Left lung (tissue), 14 donors: ENCODE measurements at places on chromosomes 2 and 18. TPM values are rescaled to one million over a fixed set of nuclear protein-coding genes. Genes with fewer than 3 reads are reported as not detected.

DNA sequence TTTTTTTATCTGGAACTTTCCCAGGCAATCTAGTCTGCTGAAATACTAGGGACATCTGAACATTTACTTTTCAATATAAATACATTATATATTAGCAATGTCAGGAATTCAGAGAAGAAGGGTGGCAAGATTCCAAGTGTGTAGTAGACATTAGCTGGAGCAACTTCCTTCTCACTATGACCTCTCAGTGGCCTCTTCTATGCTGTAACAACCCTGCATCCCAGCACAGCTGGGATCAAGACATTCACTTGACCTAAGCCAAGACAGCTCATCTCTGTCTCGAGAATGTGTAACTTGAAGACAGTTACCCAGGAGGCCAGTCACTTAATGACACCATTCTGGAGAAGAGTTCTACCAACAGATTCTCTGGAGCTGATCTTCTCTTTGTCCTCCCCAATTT lies 61.7 kb upstream of the RALBP1 start:
- DNase-seq: peak; percentile 61
- H3K27me3 ChIP-seq: no peaks in the 10 kb centered on the region
- H3K36me3 ChIP-seq: no peaks in the 10 kb centered on the region
- H3K4me1 ChIP-seq: no peaks in the 10 kb centered on the region
- no peak overlapping the region for H3K4me3 ChIP-seq
- H3K27ac ChIP-seq: no peak overlapping the region

The MROH2A gene
- not detected for total RNA-seq

The CHMP1B gene
- total RNA-seq: 41.8 TPM

The LONRF2 gene
- total RNA-seq: 3.8 TPM

DNA sequence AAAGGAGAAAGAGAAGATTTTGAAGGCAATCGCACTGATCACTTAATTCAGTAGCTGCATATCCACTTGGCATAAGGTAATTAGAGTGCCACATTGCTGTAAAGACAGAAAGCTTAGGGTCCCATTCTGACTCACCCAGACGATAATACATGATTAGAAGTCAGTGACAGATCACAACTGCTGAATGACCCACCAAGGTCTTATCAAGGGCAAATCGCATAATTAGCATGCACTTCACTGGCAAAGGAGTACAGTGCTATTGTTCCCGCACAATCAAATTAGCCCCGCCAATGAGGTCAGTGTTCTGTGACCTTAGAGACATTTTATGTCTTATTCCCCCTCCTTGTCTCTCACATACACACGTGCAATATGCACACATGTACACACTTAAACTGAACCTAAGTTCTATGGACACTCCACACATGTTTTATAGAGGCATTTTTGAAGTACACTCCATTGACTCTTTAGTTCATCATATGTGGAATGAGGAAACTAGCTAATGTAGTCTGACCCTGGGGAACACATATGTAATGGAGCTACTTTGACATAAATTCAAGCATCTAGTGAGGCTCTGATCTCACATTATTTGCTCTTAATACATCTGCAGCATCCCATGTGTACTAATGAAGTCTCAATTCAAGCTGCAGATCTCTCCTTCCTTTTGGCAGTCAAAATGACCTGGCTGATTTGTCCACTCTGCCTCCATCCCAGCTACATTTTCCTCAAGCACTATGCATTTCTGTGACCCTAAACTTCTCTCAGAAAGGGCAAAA lies 673.8 kb upstream of the FANCL start:
- no peak for DNase-seq
- no peaks in the 10 kb centered on the region for H3K36me3 ChIP-seq
- no peaks in the 10 kb centered on the region for H3K4me1 ChIP-seq
- no peak overlapping the region for H3K4me3 ChIP-seq
- H3K27ac ChIP-seq: no peak overlapping the region

DNA sequence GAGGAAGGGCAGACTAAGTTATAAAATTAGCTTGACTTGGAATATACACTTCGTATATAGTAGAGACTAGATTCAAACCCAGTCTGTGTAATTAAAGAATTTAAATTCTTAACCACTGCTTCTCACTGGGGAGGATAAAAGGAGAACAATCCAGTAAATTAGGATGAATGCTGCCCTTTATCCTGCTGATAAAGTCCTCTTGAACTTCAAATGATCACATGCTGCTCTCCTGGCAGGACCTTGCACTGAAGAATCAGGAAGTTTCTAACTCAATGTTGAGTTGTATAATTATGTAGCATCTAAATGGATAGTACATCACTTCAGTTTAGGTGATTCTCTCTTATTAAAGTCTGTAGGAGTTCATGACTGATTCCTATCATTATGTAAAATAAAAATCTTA lies 1179.7 kb downstream of the DSC3 start:
- DNase-seq: no peak
- H3K4me1 ChIP-seq: no peaks in the 10 kb centered on the region
- H3K27me3 ChIP-seq: no peaks in the 10 kb centered on the region
- H3K36me3 ChIP-seq: no peaks in the 10 kb centered on the region
- H3K4me3 ChIP-seq: no peak overlapping the region

- no peaks in the 10 kb centered on the region for H3K27me3 ChIP-seq
- H3K36me3 ChIP-seq: no peaks in the 10 kb centered on the region
- H3K27ac ChIP-seq: no peak overlapping the region
- H3K4me1 ChIP-seq: no peaks in the 10 kb centered on the region
- peak; percentile 31 for DNase-seq
- H3K4me3 ChIP-seq: no peak overlapping the region
Measured at GRCh38 chr2:223219872-223220657, 168.1 kb downstream of the KCNE4 start.
